Fibroblast of skin of right quadriceps (primary cell): ENCODE measurements at places on chromosomes 7 and 10.

GRCh38 chr7:87784424-87784823, 91.7 kb downstream of the SLC25A40 start:
- DNase-seq, result no peak

- peak; percentile 80 for DNase-seq
These were observed 524.5 kb downstream of the PARD3 start for GRCh38 chr10:34290412-34291081.

DNA sequence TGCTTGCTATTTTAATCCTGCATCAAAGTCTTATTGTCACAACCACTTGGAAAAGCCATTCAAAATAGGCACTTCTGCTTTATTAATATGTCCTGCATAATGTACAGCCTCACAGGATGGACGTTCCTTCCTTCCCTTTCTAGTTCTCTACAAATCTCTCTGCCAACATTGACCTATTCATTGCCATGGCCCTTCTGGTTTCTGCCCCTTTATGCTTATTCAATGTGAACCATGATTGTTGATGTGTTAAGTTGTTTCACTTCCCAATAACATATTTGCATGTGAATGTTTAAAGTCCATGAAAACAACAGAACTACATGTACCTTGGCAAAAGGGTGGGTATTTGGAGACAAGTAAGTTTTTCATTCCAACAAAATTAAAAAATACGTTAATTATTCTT, 45.7 kb downstream of the COL28A1 start:
- DNase-seq, result no peak

- no peak for DNase-seq
These were observed 50.5 kb upstream of the ZMIZ2 start for GRCh38 chr7:44698046-44698580.

- peak; percentile 42 for DNase-seq
These were observed 8.8 kb downstream of the OGDH start for GRCh38 chr7:44615149-44615611.
